ENCODE measurements at places on chromosomes 7 and 10.

GRCh38 chr7:131466735-131467365, 89.6 kb downstream of the PODXL start:
- DNase-seq = no peak

GRCh38 chr10:112810711-112811151, 139.3 kb upstream of the TCF7L2 start:
- DNase-seq = no peak

- no peak for DNase-seq
These were observed 36.6 kb downstream of the CRHR2 start for GRCh38 chr7:30645661-30646060.

DNA sequence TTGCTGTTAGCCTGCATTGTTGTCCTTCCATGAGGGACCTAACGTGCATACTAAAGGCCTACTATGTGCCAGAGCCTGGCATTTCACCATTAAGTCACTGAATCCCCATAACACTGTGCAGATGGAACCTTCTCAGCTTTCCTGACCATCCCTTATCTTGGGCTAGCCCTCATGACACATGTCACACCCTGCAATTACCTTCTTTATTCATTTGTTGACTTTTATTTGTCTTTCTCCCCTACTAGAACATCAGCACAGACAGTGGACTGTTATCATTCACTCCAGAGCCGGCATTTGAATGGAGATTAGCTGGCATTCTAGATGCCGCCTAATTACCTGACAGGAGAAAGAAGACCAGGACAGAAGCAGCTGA, 471.1 kb upstream of the GALNT17 start:
- no peak for DNase-seq

DNA sequence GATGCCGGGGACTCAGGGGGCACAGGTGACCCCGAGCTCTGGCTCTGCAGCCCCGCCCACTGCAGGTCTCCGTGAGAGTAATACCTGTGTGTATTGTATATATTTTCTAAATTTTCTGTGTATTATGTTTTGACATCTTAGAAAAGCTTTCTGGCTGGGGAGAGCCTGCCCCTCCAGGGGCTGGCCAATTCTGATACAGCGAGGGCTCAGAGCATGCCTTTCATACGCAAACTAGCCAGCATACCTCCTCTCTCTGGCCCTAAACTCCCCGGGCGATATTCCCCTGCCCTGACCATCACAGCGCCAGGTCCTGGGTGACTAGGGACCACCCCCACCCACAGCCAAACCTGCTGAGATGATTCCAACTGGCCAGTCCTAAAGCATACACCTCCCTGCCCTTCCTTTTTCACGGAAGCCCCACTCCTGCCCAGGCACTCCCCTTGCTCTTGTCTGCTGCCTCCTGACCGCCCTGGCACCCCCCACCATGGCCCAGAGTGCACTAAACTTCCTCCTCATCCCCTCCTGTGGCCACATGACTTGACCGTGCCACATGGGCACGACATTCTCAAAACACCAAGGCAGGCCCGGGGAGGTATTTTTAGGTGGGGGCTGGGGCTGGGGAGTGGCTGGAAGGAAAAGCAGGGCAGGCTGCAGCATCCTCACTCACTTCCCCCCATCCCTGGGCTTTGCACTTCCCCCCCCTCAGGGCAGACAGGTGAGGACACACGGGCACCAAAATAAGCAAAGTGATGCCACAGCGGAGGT, 61.5 kb downstream of the INSIG1 start:
- DNase-seq = no peak

GRCh38 chr7:82105463-82105862, 335.6 kb upstream of the HGF start:
- DNase-seq = no peak

DNA sequence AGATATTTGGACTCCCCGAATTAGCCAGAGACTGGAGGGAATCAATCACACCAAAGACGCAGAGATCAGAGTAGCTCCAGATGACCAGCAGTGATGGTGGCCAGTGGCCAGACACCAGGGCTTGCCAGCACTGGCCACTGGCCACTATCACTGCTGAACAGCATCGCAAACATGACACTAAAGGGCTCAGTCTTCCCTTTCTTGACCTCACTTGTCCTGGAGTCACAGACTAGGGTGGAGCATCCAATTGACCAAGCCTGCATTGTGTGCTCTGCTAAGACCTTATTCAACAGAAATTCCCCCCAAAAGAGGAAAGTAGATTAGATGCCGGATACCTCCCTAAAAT, 234.7 kb downstream of the CREB5 start:
- DNase-seq = no peak

GRCh38 chr7:101995121-101995520, 177.7 kb downstream of the CUX1 start:
- no peak for DNase-seq

GRCh38 chr10:43201545-43202131, 63.4 kb downstream of the CSGALNACT2 start:
- no peak for DNase-seq

GRCh38 chr7:100684534-100685042, 9.5 kb downstream of the GIGYF1 start:
- DNase-seq = no peak

- no peak for DNase-seq
These were observed 14.6 kb downstream of the TBC1D12 start for GRCh38 chr10:94416896-94417295.
